GM10248 (cell line): ENCODE measurements at places on chromosomes 7 and 10.

DNA sequence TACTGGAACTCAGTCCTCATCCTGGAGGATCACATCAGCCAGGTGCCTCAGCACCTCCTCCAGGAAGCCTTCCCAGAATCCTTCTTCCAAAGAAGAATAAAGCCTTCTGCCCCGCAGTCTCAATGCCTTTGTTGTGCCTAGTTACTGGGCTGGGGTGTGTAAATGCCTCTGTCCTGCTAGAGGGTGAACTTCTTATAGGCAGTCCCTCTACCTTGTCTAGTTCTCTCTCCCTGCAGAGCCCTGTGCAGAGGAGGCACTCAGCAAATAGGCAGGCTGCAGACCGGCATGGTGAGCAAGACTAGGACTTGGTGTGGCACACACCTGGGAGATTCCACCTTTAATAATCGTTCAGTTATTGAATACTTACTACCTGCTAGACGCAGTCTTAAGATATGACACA is 104.7 kb upstream of the PCBD1 start:
- no peak for DNase-seq

GRCh38 chr10:89838044-89838615 is 136.7 kb downstream of the KIF20B start:
- peak; percentile 29 for DNase-seq

- no peak for DNase-seq
These were observed 14.0 kb downstream of the AOAH start for GRCh38 chr7:36710186-36710791.

DNA sequence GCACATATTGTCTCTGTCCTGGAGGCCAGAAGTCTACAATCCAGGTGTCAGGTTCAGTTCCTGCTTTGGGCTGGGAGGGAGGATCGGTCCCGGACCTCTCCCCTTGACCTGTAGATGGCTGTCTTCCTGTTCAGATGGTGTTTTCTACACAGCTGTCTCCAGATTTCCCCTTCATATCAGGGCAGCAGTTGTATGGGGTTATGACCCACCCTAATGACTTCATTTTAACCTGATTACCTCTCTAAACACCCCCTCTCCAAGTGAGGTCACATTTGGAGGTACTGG is 38.7 kb downstream of the ZNF467 start:
- DNase-seq = no peak

- no peak for DNase-seq
These were observed 242.3 kb upstream of the DKK1 start for GRCh38 chr10:52071814-52072213.

DNA sequence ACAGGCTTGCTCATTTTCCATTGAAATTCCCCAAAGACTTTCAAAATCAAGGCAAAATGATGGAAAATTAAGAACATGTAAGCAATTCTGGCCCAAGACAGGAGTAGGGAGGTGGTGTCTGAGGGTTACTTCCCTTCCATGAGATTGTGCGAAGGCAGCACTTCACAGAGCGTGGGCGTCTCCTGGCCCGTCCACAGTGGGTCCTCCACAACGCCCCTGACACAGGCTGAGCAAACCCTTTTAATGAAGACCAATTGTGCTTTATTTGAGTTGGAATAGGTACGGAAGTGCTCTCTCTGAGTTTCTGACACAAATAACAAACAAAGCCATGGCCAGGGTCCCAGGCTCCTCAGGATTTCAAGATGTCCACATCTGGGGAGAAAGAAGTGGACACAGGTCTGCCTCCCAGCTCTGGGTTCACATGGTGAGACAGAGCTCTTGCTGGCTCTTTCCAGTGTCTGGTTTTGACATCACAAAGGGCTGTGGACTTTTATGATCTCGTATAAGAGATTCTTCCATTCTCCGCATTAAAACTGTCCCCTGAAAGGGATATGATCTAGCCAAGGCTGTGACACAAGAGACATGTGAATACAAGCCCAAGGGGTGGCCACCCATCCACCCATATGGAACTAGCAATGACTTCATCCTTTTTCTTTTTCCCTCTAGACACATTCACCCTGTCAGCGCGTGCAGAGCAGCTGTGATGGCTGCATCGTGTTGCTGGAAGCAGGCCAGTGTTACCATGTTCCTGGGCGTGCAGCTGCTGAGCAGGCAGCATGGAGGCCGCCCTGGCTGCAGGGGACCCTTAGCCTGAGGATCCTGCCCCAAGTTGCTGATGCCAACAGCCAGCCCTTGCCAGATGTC is 145.6 kb downstream of the ADAM12 start:
- no peak for DNase-seq

GRCh38 chr7:132859199-132859598 is 222.7 kb downstream of the CHCHD3 start:
- no peak for DNase-seq

DNA sequence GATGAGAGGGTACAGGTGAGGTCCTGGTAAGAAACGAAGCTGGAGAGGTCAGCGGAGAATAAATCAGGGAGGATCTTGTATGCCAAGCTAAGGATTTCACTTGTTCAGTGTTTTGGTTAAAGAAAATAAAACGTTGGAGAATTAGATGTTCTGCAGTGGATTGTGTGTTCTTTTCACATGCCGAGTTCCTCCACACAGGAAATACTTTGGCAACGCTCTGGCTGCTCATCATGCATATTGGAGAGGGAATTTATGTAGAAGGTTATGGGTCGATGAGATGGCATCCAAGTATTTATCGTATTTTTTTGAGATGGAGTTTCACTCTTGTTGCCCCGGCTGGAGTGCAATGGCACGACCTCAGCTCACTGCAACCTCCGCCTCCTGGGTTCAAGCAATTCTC is 11.0 kb downstream of the RPS24 start:
- no peak for DNase-seq

DNA sequence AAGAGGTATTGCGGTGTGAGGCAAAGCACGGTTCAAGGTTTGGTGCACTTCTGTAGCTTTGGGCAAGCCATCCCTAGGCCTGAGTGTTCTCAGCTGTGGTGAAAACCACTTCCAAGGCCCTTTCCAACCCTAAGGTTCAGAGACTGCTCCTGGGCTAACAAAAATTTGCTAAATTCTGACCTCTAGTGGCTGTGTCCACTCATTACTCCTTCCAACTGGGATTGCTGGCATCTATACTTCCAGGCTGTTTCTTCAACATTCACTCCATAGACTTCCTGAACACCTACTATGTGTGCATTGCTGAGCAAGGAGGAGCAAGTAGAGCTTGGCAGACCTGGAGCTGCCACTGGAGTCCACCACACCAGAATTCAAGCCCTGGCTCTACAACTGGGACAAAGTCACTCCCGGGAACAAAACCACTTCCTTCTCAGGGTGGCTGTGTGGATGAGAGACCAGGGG is 29.3 kb upstream of the SH3PXD2A start:
- peak; percentile 57 for DNase-seq

DNA sequence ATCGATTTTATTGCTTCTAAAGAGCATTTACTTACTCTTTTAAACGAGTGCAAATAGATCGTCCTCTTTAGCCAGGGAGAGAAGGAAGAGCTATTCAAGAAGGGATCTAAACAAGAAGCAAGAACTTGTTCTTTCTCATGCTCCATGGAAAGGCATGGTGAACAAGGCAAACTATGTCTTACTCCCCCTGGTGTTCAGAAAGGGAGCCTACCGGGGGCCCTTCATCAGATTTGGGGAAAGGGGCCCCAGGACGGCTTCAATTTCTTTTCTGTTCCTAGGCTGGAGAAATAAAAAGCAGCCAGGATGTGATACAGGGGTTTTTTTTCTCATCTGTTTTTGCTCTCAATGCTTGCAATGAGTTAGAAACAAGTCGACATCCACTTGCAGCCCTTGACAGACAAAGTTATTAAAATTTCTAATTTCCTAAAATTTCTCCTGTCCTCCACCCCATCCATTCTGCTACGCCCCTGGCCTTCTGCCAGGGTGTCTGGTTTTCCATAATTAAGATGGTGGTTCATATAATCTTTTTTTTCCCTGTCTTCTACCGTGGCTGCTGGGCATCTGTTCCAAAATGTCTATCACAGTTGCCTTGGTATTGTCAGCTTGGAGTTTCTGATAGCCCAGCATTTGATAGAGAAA is 214.4 kb downstream of the CREB5 start:
- peak; percentile 37 for DNase-seq

GRCh38 chr7:142802301-142802700 is 31.5 kb downstream of the PRSS2 start:
- DNase-seq = no peak

DNA sequence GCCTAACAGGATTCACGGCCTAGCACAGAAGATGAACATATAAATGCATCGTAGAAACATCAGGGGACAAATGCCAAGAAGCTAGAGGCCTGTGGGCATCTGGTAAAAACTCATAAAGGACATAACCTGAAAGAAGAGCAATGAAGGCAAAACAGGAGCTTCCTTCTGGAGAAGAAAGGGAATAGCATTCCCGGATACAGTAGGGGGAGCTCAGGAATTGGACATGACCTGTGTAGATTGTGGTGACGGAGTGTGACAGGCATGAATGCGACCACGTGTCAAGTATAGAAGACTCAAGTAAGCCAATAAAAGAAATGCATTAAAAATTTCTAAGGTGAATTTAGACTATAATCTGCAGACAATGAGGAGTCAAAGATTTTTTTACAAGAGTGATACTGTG is 270.1 kb downstream of the AGMO start:
- DNase-seq = no peak

DNA sequence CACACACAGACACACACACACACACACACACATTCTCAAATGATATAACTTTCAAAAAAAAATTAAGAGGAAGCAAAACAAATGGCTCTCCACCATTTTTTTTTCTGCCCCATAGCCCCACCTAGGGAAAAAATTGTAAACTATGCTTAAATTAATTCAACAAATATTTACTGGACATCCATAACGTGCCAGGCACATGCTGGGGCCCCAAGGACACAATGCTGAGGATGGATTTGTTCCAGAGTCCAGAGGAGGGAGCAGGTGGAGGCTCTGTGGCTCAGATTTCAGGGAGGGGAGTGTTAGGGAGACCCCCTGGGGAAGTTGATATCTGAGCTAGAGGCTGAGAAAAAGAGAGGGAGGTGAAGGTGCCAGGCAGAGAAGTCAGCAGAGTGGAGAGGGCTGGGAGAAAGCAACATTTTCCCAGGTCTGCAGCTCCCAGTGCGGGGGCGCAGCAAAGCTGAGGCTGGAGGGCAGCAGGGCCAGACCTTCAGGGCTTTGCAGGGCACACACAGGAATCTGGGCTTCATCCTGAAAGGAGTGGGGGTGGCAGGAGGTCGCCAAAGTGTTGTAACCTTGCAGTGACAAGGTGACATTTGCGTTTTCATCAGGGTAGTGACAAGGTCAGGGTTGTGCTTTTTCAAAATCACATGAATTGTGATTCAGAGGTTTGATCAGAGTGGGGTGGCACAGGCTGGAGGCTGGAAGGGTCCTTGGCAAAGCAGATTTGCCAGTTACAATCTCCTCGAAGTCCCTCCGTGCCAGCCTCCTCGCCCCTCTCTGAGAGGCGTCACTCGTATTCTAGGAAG is 261.6 kb downstream of the WDR11 start:
- DNase-seq = no peak

- no peak for DNase-seq
These were observed 233.6 kb upstream of the CCDC6 start for GRCh38 chr10:60139798-60140566.

DNA sequence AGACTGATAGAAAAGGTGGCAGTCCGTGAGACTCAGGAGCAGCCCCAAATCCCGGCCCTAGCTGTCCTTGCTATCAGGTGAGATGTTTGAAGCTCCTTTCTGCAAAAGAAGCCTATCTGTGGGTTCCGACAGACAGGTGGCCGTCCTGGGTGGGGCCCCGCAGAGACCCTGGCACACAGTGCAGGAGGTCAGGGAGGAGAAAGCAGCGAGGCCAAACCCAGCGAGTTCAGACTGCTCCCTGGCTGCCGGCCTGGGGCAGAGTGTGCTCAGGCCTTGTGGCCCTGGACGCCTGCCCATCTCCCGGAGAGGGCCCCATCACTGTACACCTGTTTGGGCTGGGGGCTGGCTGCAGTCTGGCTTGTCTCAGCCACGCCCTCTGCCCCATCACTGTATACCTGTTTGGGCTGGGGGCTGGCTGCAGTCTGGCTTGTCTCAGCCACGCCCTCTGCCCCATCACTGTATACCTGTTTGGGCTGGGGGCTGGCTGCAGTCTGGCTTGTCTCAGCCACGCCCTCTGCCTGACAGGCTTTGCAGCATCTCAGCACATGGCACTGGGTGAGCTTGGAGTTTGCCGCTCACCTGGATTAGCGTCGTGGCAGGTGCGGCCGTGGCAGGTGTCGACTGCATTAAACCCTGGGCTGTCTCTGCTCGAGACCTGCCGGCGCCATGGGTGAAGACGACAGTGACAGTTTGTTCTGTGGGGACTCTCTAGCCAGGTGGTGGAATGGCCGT is 11.8 kb upstream of the PRKAR1B start:
- no peak for DNase-seq

GRCh38 chr10:75070961-75071428 is 40.5 kb upstream of the SAMD8 start:
- DNase-seq = no peak

GRCh38 chr10:6953271-6953801 is 373.3 kb upstream of the PRKCQ start:
- DNase-seq = no peak

- DNase-seq = no peak
These were observed 42.9 kb downstream of the C10orf120 start for GRCh38 chr10:122656741-122657140.

DNA sequence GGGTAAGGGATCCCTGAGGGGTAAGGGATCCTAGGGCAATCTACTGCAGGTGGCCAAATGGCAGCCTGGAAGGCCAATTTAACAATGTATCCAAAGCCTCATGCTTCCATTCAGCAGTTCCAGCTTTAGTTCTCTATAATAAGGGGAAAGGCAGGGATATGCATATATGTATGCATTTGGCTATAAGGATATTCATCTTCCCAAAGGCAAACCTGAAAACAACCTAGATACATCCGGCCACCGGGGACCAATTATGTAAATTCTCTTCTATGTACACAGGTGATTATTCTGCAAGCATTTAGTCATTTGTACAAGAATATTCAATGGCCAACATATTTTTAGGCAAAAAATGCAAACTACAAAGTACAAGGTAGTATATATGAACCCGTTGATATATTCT is 26.7 kb downstream of the PSAP start:
- no peak for DNase-seq

- no peak for DNase-seq
These were observed 146.2 kb upstream of the LYZL1 start for GRCh38 chr10:29142516-29143314.

DNA sequence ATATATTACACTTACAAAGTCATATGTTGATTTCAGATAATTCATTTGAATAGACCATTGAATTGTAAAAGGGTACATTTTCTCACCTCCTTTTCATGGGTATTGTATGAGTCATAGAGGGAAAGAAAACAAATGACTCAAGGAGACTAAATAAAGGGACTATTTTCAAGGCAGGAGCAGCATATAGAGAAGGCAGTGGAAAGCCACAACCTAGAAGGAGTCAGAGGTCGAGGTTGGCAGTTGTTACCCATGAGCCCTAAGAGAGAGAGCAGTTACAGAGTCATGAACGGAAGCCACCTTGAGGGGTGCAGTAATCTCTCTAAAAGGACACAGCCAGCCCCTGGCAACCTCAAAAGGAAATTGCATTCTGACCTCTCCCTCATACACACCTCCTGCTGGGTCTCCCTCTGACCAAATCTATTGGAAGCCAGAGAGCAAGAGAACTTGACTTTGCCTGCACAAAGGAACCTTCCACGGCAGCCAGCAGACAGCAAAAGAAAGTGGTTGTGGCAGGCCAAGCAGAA is 137.9 kb downstream of the GRM8 start:
- no peak for DNase-seq
